ENCODE measurements at places on chromosomes 1 and 21. TPM values are rescaled to one million over a fixed set of nuclear protein-coding genes. Genes with fewer than 3 reads are reported as not detected.

DNA sequence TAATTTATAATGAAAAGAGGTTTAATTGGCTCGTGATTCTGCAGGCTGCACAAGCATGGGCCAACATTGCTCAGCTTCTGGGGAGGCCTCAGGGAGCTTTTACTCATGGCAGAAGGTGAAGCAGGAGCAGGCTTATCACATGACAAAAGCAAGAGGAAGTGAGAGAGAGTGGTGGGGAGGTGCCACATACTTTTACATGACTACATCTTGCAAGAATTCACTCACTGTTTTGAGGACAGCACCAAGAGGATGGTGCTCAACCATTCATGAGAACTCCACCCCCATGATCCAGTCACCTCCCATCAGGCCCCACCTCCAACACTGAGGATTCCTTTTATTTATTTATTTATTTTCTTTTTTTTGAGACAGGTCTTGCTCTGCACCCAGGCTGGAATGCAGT, 5.5 kb upstream of the PLEKHM2 start:
- DNase-seq: no peak

GRCh38 chr1:99647490-99647889, 1.6 kb downstream of the PALMD start:
- peak; percentile 37 for DNase-seq

The ADCY10 gene
- total RNA-seq: 0.50 TPM

GRCh38 chr1:18879791-18880309, 20.4 kb upstream of the TAS1R2 start:
- no peak for DNase-seq

DNA sequence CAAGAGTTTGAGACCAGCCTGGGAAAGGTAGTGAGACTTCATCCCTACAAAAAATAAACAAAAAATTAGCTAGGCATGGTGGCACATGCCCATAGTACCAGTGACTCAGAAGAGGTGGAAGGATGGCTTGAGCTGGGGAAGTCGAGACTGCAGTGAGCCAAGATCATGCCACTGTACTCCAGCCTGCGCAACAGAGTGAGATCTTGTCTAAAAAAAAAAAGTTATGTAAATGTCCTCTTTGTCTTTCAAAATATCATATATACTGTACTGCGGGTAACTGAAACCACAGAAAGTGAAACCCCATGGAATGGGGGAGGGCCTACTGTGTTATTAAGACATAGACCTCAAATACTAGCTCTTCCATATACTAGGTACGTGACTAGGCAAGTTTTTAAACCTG, 20.8 kb downstream of the ACADM start:
- no peak for DNase-seq

GRCh38 chr1:225886159-225887029, 2.6 kb downstream of the LEFTY1 start:
- DNase-seq: no peak

- DNase-seq: no peak
Measured at GRCh38 chr1:33970148-33970825, 106.4 kb downstream of the HMGB4 start.
